Nephron progenitor cell (in vitro differentiated cells): ENCODE measurements at places on chromosomes 4 and X.

DNA sequence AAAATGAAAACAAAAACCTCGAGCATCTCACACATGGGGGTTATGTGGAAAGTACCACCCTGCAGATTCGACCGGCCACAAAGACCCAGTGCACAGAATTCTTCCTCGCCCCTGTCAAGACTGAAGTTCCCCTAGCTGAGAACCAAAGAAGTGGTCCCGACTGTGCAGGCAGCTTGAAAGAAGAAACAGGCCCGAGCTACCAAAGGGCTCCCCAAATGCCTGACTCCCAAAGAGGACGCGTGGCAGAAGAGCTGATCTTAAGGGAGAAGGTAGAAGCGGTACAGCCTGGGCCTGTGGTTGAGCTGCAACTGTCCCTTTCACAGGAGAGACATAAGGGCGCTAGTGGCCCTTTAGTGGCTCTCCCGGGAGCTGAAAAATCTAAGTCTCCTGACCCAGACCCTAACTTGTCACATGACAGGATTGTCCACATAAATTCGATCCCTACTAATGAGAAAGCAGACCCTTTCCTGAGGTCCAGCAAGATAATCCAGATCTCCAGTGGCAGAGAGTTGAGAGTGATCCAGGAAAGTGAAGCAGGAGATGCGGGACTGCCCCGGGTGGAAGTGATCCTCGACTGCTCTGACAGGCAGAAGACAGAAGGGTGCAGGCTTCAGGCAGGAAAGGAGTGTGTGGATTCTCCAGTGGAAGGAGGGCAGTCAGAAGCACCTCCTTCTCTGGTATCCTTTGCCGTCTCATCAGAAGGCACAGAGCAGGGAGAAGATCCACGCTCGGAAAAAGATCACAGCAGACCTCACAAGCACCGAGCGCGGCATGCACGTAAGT is 108.8 kb upstream of the MYOZ2 start:
- peak overlapping the region; percentile 76 for H3K27ac ChIP-seq
- H3K36me3 ChIP-seq = no peaks in the 10 kb centered on the region
- no peak overlapping the region for H3K4me3 ChIP-seq
- H3K4me1 ChIP-seq = peaks cover 22% of the 10 kb centered on the region
- no peak for DNase-seq
- H3K27me3 ChIP-seq = peaks cover 10% of the 10 kb centered on the region

DNA sequence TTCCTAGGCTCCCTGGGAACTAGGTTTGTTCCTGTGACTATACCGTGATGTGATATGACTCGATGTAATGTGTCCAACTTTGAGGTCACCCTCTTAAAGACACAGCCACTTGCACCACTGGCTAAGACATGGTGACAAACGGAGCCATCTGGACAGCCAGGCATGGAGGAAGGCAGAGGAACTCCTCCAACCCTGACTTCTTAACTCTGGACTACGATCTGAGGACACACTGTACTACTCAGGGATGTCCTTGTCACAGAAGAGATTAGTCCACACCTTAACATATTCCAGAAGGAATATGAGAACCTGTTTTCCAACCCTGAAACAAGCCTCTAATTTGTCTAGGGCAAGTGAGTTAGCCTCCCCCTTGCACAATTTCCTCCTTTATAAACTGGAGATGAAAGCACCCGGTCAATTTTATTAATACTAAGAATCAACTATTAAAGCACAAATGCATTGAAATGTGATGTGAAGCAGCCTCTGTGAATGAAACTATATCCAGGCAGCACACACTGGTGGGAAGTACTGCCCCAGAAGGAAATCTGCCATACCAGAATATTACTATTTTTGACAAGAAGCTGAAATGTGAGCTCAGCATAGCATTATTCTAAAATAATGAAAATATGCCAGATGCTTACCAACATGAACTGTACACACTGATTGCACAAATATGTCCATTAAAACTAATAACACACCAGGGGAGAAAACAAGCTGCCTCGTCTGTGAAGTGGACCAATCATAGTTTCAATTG is 47.3 kb downstream of the TSPAN5 start:
- H3K27me3 ChIP-seq = peaks cover 5% of the 10 kb centered on the region
- H3K27ac ChIP-seq = no peak overlapping the region
- H3K4me3 ChIP-seq = no peak overlapping the region
- peaks cover 88% of the 10 kb centered on the region for H3K4me1 ChIP-seq
- no peak for DNase-seq
- peaks cover 2% of the 10 kb centered on the region for H3K36me3 ChIP-seq

DNA sequence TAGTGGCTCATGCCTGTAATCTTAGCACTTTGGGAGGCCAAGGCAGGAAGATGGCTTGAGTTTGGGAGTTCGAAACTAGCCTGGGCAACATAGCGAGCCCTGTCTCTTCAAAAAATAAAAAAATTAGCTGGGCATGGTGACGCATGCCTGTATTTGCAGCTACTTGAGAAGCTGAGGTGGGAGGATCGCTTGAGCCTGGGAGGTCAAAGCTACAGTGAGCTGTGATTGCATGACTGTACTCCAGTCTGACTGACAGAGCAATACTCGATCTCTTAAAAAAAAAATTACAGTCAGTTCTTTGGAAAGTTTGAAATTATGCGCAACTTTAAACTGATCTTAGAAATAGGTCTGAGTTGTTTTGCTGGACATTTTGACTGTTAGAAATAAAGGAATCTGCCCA is 55.8 kb downstream of the DOCK11 start:
- no peaks in the 10 kb centered on the region for H3K27me3 ChIP-seq
- H3K36me3 ChIP-seq = peaks cover 23% of the 10 kb centered on the region
- no peak overlapping the region for H3K4me3 ChIP-seq
- peaks cover 10% of the 10 kb centered on the region for H3K4me1 ChIP-seq

GRCh38 chr4:6369924-6370645 is 100.4 kb downstream of the WFS1 start:
- peak; percentile 31 for DNase-seq
- no peak overlapping the region for H3K27ac ChIP-seq
- no peaks in the 10 kb centered on the region for H3K36me3 ChIP-seq
- H3K4me1 ChIP-seq = no peaks in the 10 kb centered on the region

- peaks cover 5% of the 10 kb centered on the region for H3K27me3 ChIP-seq
- no peak overlapping the region for H3K27ac ChIP-seq
- no peaks in the 10 kb centered on the region for H3K36me3 ChIP-seq
These were observed 22.9 kb upstream of the CPE start for GRCh38 chr4:165355900-165356300.

- no peak for DNase-seq
- no peaks in the 10 kb centered on the region for H3K4me1 ChIP-seq
- no peak overlapping the region for H3K4me3 ChIP-seq
- no peaks in the 10 kb centered on the region for H3K27me3 ChIP-seq
These were observed 1700.0 kb upstream of the ADGRL3 start for GRCh38 chr4:59500103-59500502.

GRCh38 chr4:104860238-104861123 is 286.2 kb upstream of the TET2 start:
- H3K4me3 ChIP-seq = no peak overlapping the region
- H3K27me3 ChIP-seq = no peaks in the 10 kb centered on the region

GRCh38 chrX:154458954-154459778 is 1.1 kb downstream of the PLXNA3 start:
- H3K27me3 ChIP-seq = peaks cover 3% of the 10 kb centered on the region
- peaks cover 23% of the 10 kb centered on the region for H3K36me3 ChIP-seq
- DNase-seq = no peak
- H3K27ac ChIP-seq = peak overlapping the region; percentile 54

- H3K4me3 ChIP-seq = no peak overlapping the region
- H3K27me3 ChIP-seq = no peaks in the 10 kb centered on the region
- no peak overlapping the region for H3K27ac ChIP-seq
- no peak for DNase-seq
- H3K36me3 ChIP-seq = no peaks in the 10 kb centered on the region
These were observed 3.0 kb downstream of the IL21 start for GRCh38 chr4:122617597-122618593.

DNA sequence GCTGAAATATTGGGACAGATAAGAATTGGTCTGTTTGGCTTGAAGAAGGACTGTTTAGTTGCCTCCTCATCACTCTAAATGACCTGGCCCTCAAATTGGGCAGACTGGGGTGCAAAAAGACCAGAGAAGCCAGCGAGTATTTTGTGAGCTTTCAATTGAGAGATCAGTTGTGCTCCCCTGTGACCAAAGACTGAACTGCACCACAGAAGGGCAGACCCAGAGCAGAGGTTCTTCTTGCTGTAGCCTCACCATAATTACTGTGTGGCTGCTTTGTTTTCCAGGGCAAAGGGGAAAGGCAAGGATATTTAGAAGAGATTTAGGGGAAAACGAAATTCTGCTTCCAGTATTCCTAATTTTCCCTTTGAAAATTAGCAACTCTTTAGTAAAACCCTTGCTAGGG is 104.0 kb upstream of the MBNL3 start:
- H3K4me3 ChIP-seq = no peak overlapping the region
- peaks cover 20% of the 10 kb centered on the region for H3K27me3 ChIP-seq
- no peaks in the 10 kb centered on the region for H3K4me1 ChIP-seq
- H3K27ac ChIP-seq = no peak overlapping the region
